ENCODE measurements at places on chromosomes 13 and 19.
A peak's percentile ranks its signal among the peaks of the same experiment; 100 is the strongest.

DNA sequence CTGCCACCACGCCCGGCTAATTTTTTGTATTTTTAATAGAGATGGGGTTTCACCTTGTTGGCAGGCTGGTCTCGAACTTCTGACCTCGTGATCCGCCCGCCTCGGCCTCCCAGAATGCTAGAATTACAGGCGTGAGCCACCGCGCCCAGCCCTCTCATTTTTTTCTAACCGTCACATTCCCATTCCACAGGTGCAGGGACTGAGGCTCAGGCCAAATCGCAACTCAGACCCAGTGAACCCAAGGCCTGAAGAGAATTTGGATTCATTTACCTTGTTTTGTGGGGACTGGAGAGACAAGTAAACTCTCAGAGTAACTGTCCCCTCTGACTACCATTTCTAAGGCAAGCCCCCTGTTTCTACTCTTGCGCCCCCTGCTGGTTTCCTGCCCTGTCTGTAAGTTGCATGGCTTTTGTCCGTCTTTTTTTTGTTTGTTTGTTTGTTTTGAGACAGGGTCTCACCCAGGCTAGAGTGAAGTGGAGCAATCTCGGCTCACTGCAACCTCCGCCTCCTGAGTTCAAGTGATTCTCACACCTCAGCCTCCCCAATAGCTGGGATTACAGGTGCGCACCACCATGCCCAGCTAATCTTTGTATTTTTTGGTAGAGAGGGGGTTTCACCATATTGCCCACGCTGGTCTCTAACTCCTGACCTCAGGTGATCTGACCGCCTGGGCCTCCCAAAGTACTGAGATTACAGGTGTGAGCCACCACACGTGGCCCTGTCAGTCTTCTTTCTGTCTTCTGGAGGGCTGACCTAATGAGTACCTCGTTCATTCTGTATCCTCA, 2.3 kb upstream of the STRN4 start:
- H3K27ac ChIP-seq = no peak overlapping the region
- peaks cover 36% of the 10 kb centered on the region for H3K36me3 ChIP-seq
- H3K4me1 ChIP-seq = peaks cover 19% of the 10 kb centered on the region

GRCh38 chr19:18946918-18947317, 5.9 kb upstream of the HOMER3 start:
- H3K4me1 ChIP-seq = peaks cover 9% of the 10 kb centered on the region
- H3K36me3 ChIP-seq = peaks cover 14% of the 10 kb centered on the region
- no peak overlapping the region for H3K27ac ChIP-seq
- no peak for DNase-seq

- peak overlapping the region; percentile 4 for H3K27ac ChIP-seq
- peaks cover 29% of the 10 kb centered on the region for H3K4me1 ChIP-seq
- H3K27me3 ChIP-seq = peaks cover 2% of the 10 kb centered on the region
Measured at GRCh38 chr13:28297341-28297740, 159.0 kb downstream of the PAN3 start.

- H3K27me3 ChIP-seq = peaks cover 4% of the 10 kb centered on the region
- H3K36me3 ChIP-seq = peaks cover 17% of the 10 kb centered on the region
- no peak overlapping the region for H3K27ac ChIP-seq
- no peak for DNase-seq
- H3K4me1 ChIP-seq = peaks cover 59% of the 10 kb centered on the region
- H3K4me3 ChIP-seq = no peak overlapping the region
Measured at GRCh38 chr13:22049384-22049783, 378.5 kb downstream of the FGF9 start.

DNA sequence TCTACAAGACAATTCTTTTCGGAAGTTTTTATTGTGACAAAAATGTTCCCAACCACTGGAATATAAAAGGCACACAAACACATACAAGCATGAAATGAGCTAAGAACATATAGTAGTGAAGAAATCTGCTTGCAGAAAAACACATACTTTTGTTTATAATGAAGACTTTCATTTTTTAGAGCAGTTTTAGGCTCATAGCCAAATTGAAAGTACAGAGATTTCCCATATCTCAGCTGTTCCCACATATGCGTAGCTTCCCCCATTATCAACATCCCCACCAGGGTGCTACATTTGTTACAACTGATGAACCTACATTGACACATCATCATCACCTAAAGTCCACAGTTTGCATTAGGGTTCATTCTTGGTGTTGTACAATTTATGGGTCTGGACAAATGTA, 249.4 kb downstream of the KCTD12 start:
- H3K27ac ChIP-seq = no peak overlapping the region
- H3K4me1 ChIP-seq = no peaks in the 10 kb centered on the region
- DNase-seq = no peak
- no peaks in the 10 kb centered on the region for H3K27me3 ChIP-seq
- H3K4me3 ChIP-seq = no peak overlapping the region

DNA sequence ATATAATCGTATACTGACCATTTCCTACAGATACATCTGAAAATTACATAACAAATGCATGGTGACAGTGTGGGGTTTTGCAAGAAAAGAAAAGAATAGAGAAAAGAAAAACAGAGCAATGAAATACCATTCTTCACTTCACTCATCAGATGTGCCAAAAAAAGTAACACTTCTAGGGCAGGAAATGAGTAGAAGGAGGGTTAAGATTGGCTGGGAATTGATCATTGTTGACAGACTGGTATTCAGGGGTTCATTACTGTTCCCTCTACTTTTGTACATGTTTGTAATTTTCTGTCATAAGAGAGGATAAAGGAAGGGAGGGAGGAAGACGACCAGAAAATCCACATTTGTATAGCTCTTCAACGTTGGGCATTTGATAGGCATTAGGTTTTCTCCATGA, 31.5 kb downstream of the ABCC4 start:
- no peak overlapping the region for H3K4me3 ChIP-seq
- peaks cover 73% of the 10 kb centered on the region for H3K4me1 ChIP-seq
- DNase-seq = no peak
- peak overlapping the region; percentile 8 for H3K27ac ChIP-seq
- peaks cover 3% of the 10 kb centered on the region for H3K27me3 ChIP-seq

GRCh38 chr19:2987797-2988196, 10.4 kb downstream of the TLE6 start:
- H3K27me3 ChIP-seq = peaks cover 97% of the 10 kb centered on the region
- H3K27ac ChIP-seq = no peak overlapping the region
- no peaks in the 10 kb centered on the region for H3K36me3 ChIP-seq
- no peak for DNase-seq
- peak overlapping the region; percentile 81 for H3K4me3 ChIP-seq

GRCh38 chr13:37747071-37747612, 122.4 kb downstream of the TRPC4 start:
- H3K27ac ChIP-seq = no peak overlapping the region
- H3K36me3 ChIP-seq = no peaks in the 10 kb centered on the region
- no peak for DNase-seq
- no peak overlapping the region for H3K4me3 ChIP-seq
- no peaks in the 10 kb centered on the region for H3K27me3 ChIP-seq

DNA sequence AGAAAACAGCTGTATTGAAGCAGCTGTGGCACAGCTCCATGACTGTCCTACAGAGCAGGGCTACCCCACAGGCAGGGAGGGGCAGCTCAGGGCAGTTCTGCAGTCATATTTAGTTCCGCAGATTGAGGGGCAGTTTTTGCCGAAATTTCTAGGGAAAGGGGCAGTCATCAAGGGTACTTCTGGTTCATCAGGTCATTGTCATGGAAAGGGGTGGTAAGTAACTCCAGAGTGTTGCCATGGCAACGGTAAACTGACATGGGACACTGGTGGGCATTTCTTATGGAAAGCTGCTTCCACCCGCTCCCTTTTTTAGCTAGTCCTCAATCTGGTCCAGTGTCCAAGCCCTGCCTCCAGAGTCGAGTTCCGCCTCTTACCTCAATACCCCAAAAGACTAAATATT, 702.8 kb downstream of the LIG4 start:
- H3K4me3 ChIP-seq = no peak overlapping the region
- no peak overlapping the region for H3K27ac ChIP-seq
- H3K4me1 ChIP-seq = peaks cover 8% of the 10 kb centered on the region
- H3K27me3 ChIP-seq = no peaks in the 10 kb centered on the region
- H3K36me3 ChIP-seq = no peaks in the 10 kb centered on the region
- DNase-seq = no peak

DNA sequence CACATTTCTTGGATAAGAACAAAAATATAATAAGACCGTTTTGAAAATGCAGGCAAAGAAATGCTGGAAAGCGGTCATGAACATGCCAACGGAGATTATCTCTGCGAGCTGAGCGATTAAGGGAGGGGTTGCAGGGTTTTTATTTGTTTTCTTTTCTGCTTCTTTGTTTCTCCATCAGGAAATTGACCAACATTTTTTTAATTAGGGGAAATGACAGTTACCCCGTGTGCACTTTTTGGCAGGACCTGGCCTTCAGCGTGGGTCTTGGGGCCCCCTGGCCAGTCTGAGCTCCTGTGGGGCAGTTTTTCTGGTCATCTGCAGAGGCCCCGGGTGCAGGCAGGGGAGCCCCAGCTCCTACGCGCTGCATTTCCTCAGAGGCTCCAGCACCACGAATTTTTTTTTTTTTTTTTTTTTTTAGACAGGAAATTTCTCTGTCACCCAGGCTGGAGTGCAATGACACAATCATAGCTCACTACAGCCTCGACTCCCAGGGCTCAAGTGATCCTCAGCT, 31.3 kb upstream of the HOMER3 start:
- H3K27me3 ChIP-seq = no peaks in the 10 kb centered on the region
- H3K4me3 ChIP-seq = no peak overlapping the region
- H3K4me1 ChIP-seq = peaks cover 7% of the 10 kb centered on the region
- H3K27ac ChIP-seq = no peak overlapping the region
- no peak for DNase-seq

DNA sequence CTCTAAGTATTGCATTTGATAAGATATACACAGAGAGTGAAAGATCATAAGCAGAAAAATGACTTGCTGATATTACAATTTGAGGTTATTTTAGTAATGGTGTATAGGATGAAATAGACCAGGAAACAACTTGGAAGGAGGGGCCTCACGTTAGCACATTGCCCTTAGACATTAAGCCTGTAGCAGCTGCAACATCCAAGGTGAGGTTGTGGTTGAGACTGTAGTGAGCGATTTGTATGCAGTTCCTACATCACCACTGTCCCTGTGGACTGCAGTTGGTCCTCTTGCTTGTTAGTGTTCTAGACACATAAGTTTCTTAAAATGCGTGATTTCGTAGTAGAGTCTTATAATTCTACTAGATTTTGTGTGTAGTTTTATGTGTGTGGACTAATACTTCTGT, 311.3 kb downstream of the ATP8A2 start:
- no peak overlapping the region for H3K27ac ChIP-seq
- no peak overlapping the region for H3K4me3 ChIP-seq
- H3K36me3 ChIP-seq = peaks cover 8% of the 10 kb centered on the region
- H3K4me1 ChIP-seq = peaks cover 44% of the 10 kb centered on the region

DNA sequence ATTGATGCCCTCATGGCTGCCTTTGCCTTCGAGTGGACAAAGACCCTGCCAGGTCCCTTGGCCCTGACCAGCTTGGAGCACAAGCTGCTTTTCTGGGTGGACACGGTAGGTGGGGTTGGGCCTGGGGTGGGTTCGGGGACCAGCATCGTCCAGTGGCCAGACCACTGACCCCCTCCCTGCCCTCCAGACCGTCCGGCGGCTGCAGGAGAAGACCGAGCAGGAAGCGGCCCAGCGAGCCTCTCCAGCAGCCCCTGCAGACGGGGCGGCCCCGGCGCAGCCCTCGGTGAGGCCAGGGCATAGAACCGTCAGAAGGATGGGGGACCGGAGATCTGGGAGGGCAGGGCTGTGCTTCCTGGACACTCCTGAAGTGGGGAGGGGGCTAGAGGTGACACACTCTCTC, 10.6 kb downstream of the CAMSAP3 start:
- no peak overlapping the region for H3K27ac ChIP-seq
- H3K27me3 ChIP-seq = peaks cover 10% of the 10 kb centered on the region
- no peaks in the 10 kb centered on the region for H3K4me1 ChIP-seq
- no peak for DNase-seq
